ENCODE measurements at places on chromosomes 12 and 14.

- no peak for DNase-seq
Measured at GRCh38 chr12:102535306-102535705, 54.9 kb upstream of the IGF1 start.

DNA sequence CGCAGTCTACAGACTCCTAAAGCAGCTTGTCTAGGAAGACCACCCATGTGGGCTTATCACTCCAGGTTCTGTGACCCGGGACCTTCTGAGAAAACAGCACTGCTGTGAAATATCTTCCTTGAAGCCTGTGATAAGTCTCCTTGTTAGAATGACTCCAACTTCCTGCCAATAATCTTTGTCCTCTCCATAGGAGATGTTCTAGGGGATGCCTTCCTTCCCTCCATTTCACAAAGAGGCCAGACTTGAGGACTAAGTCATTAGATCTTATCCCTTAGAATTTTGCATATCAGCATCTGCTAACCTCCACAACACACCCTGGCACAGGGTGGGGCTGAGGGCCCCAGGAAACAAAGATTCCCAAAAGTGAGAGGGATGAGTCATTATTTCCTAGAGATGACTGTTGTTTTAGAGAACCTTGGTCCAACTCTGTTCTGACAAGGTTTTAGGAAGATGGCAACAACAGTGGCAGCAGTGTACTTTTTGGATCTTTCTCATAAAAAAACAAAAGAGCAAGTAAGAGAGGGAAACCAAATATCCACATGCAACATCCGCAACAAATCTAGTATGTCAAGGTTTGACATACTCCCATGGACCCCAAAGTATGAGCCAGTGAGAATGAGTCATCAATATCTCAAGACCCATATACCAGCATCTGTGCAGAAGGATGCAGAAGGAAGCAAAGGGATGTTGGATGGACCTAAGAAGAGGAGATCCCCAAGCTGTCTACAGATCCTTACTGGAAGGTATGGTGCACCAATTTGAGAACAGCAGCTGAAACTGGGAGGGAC, 6.0 kb downstream of the LTB4R start:
- DNase-seq = no peak

- DNase-seq = no peak
Measured at GRCh38 chr12:42163913-42164312, 19.2 kb upstream of the GXYLT1 start.

GRCh38 chr12:127334912-127335644, 931.9 kb upstream of the TMEM132C start:
- DNase-seq = no peak

- DNase-seq = no peak
Measured at GRCh38 chr14:30849354-30849753, 25.0 kb upstream of the COCH start.

DNA sequence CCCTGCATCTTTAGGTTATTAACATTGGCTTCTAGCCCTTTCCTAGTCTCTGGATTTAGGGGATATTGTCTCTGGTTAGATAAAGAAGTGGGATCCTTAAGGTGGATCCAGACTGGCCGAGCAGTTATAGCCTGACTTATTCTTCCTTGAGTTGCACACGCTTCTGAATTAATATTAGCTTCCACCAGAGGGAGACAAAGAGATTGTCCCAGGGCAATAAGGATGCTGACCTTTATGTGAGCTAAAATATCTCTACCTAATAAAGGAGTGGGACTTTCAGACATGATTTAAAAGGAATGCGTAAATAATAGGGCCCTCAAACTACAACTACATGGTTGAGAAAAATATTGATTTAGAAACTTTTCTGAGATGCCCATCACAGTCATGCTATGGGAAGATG, 139.7 kb downstream of the SLCO1B3 start:
- DNase-seq = peak; percentile 2

DNA sequence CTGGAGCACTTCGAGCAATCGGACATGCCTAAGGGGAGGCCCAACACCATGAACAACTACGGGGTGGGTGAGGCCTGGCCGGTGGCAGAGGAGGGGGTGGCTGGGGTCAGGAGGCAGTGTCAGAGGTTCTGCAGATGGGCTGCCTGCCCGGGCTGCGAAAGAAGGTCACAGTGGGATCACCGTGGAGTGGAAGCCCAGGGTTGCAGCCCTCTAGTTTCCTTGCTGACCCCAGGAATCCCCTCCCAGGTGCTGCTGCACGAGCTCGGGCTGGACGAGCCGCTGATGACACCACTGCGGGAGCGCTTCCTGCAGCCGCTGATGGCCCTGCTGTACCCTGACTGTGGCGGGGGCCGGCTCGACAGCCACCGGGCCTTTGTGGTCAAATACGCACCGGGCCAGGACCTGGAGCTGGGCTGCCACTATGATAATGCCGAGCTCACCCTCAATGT, 1.9 kb upstream of the ARL6IP4 start:
- DNase-seq = no peak

GRCh38 chr14:101134851-101135433, 231.4 kb upstream of the RTL1 start:
- no peak for DNase-seq

DNA sequence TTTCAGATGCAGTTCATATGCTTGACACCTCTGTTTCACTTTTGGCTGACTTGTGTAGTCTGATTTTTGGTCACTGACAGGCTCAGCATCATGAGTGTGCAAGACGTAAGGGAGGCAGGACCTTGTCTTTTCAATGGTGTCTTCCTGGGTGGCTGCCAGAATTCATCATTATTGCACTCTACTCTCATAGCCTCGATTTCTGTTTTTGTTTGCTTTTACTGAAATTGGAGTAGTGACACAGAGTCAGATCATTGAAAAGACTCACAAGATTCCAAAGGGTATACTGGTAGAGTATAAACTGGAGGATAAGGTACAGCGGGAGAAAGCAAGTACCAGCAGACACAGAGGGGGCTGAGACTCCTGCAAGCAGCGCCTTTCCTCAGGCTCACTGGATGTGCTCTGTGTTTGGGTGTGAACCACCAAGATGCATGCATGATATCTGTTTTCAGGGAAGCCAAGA, 126.3 kb upstream of the FGD4 start:
- DNase-seq = no peak

DNA sequence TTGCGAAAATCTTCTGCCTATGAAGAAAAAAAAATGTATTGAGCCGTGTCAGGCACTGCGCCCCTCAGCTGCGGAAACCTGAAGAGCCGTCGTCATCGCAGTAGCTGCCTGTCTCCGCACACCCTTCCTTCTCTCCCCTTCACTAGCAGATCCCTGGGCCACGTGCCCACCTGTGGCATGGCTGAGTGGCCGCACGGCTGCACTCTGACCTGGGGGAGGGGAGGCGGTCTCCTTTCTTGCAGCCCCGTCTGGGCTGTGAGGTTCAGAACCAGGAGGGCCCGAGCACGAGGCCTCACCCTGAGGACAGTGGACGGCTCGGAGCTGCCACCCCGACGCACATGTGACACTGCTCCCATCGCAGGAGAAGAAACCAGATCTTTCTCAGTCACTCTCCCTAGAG, 24.9 kb downstream of the PGAM5 start:
- no peak for DNase-seq

DNA sequence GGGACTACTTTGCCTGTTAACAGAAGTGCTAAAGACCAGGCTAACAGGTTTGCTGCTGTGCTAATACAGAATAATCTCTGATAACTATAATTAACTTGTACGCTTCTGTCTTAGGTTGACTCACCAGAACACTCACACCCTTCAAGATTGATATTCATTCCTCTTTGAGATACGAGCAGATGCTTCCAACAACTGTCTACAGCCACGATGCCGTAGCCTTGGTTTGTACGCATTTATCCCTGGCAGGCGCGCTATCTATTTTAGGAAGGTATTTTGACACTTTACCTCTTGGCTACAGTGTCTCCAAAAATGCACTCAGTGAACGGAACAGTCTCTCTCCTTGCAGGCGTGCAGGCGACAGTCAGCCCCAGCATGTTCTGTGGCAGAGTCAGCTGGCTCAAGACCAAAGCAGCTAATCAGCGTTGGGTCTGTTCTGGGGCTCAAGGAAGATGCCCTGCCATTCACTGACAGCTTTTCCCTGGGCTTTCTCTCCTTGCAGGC, 146.4 kb upstream of the PRICKLE1 start:
- DNase-seq = no peak

DNA sequence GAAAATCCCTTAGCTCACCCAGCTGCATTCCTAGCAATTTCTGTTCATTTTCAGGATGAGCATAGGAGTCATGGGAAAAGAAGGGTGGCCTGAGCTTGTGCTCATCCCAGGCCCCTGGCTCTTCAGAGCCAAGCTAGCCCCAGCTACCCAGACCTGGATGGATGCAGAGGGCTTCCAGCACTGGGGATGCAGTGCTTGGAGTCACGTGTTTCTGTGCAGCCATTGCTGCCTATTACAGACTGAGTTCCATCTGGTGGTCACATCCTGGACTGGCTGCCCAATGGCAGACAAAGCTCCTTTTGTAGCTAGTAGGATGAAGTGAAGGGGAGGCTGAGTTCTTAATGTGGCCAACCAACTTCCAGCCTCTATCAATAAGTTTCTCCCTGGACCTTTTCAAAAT, 54.2 kb upstream of the JDP2 start:
- DNase-seq = no peak

Data from fibroblast of villous mesenchyme (primary cell).